Kasumi-1 (cell line): ENCODE measurements at places on chromosomes 3 and 15.

DNA sequence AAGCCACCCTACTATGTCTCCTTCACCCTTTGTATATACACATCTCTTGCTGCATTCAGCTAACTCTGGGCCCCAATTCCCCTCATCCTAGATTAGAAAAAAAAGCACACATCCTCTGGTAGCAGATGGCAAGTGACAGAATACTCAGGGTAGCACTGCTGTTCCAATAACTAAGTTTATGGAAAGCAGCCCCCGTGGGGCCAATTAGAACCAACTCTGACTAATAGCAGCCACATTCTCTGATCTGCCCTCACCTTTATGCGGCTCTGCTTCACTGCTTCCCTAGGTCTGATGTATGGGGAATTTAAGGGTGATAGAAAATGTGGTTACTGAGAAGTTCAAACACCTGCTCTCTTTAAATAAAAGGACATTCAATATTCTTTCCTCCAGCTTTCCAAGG is 74.9 kb upstream of the SETMAR start:
- DNase-seq = no peak

DNA sequence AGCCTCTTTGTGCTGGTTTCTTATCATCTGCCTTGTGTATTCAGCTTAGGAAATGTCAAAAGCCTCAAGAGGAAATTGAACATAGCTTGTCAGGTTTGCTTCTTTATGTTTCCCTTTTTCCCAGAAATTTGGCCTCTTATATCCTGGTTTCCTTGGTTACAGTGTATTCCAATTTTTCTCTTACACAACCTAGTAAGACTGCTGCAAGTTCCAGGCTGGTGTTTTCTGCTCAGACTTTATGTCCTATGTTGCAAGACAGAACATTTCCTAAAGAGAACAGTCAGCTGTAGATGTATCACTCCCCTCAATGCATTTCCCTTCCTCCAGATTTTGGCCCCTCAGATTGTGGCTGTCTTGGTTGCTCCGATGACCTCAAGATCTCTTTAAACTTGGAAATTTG is 102.5 kb downstream of the SH3GL3 start:
- no peak for DNase-seq

DNA sequence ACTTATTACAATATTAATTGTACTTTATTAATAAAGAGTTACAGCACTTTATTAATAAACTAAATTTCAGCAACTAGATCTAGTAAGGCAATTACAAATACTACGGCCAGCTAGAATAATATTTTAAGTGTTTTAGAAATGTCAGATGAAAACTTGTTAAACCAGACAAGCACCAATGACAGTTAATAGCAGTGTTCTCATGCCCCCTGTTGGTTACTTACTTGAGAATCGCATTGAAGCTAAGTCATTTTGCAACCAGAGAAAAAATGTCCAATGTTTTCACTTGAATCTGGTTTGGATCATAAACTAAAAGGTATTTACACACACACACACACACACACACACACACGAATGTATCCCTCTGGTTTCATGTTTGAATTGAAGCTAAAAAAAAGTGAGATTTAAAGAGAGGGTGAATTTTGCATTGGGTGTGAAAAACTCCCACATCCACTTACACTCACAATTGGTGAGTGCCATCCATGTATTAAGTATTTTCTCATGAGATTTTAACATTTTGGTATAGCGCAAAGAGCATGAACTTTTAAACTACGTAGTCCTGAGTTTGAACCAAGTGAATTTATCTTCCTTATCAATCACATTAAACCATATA is 347.7 kb downstream of the ZBBX start:
- DNase-seq = peak; percentile 77

DNA sequence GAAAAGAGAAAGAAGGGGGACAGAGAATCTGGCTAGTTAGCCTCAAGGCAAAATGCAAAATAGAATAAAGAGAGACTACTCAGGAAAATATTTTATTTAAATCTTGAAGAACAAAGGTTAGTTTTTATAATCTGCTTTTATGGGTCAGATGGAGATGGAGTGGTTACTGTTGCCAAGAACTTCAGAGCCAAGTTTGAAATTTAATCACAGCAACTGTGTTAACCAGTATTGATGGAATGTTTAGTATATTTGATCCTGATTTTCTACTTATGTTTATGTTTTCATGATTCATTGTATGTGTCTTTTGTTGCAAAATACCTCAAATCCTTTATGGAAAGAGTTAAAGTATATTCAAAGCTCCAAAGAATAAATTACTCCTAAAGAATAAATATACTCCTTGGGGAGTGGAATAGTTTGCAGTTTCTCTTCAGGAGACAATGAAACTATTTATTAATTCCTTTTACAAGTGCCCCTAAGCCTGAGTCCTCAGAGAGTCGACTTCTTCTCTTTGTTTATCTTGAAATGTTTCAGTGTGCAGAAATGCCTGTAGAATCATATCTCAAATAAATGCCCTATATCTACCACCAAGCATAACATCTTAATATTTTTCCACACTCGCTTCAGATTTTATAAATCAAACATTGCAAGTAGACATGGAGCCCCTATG is 60.9 kb upstream of the THSD4 start:
- DNase-seq = no peak

- no peak for DNase-seq
These were observed 81.8 kb downstream of the SCAPER start for GRCh38 chr15:76823303-76823702.

- DNase-seq = no peak
These were observed 62.4 kb upstream of the POLG start for GRCh38 chr15:89396723-89397652.

GRCh38 chr3:184632551-184633236 is 71.1 kb downstream of the EPHB3 start:
- DNase-seq = no peak

GRCh38 chr15:96261575-96262034 is 68.9 kb upstream of the NR2F2 start:
- no peak for DNase-seq

DNA sequence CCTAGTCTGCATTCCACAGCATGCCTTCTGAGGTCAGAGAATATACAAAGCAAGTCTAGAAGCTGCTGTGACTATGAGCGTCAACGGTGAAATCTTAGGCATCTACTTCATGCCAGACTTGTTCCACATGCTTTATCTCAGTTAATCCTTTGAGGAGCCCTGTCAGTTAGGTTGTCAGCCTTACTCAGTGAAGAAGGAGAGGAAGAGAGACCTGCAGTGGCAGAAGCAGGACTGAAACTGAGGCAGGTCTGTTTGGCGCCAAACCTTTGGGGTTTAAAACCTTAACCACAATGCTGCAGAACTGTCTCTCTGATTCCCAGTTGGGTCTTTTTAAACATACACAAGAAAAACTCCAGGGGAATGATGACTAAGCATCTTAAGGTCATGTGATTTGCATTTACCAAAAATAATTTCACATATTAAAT is 139.0 kb upstream of the LIPC start:
- DNase-seq = no peak

- no peak for DNase-seq
These were observed 75.2 kb downstream of the FMN1 start for GRCh38 chr15:33119273-33119672.

DNA sequence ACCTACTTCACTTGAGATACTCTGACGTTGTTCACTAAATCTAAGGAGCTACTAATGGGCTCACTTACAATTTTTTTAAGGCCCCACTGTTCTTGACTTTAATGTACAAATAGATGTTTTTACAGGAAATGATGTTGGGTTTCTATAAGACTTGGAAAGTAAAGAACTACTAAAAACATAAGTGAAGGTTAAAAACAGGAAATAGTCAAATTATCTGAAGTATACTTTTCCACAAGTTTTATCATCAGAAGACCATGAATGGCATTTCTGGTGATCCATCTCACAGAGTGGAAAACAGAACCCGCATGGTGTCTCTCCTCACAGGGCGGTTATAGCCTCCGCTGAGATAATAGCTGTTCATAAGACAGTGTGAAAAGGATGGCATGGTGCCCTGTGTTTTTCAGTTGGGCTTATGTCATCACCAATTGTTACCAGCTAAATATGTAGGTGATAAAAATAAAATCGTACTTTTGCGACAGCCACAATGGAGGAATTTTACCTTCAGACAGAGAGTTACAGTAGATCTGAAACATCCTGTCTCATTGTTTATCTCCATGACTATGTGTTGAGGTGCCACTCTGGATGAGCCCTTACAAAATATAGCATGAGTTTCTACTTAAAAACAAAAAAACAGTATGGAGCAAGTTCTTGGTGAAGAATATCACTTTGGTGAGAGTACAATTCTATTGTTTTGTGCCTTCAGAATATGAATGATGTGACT is 462.4 kb downstream of the RAP2B start:
- DNase-seq = no peak

DNA sequence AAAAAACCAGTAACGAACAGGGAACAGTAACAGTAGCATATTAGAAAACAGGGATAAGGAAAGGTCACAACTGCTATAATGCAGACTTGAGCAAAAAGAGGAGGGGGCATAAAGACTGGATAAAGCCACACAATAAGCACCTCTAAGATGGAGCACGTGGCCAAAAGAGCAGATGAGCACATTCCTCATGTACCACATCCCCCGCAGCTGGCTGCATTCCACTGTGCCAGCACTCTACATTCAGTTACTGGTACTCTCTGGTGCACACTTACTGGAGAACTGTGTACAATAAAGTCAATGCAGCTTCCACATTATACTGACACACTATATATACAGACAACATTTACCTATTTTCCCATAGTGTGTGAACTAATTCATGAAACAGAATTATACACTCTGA is 64.7 kb downstream of the UBE3A start:
- no peak for DNase-seq

DNA sequence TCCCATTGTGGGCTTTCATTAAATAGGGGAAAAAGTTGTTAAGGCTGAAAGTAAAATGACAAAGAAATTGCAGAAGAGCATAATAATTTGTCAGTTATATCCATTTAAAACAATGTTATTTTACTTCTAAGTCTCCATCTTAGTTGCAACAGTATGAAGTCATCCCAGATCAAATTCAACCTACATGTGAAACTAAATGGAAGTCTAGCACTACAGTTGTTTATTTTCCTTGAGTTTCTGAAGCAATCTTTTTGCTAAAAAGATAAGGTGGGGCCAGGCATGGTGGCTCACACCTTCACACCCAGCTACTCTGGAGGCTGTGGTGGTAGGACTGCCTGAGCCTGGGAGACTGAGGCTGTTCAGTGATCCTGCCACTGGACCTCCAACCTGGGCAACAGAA is 80.2 kb downstream of the DPH6 start:
- no peak for DNase-seq

GRCh38 chr15:39099524-39099923 is 481.4 kb upstream of the THBS1 start:
- DNase-seq = no peak

GRCh38 chr3:52367891-52368880 is 52.1 kb downstream of the DNAH1 start:
- DNase-seq = no peak

GRCh38 chr3:56612146-56612545 is 55.2 kb downstream of the CCDC66 start:
- no peak for DNase-seq

DNA sequence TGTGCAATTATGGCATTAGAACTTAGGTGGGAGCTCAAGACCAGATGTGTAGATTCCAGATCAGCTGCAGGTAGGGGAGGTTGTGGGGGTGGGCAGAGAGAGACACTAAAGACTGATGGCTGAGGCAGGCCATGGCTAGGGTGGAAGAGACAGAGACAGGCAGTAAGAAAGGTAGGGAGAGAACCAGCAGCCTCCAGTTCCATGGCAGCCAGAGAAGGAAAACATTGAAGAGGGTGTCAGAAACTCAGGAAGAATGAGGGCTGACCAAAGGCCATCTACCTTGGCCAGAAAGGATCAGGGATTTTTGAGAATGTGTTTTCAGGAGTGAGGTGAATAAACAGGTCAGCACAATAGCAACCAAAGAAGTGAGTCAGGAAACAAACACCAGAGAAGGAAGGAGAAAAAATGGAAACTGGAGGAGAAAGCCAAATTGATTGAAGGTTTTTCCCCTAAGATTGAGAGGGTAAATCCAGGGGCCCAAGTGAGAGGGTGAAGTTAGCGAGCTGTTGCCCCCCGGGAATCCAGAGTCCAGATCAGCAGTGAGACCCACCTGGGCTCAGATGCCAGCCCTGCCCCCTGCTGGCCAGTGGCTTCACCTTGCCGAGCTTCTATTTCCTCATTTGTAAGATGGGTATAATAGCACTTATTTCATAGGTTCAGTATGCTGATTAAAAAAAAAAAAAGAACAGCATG is 41.0 kb downstream of the ABHD2 start:
- DNase-seq = no peak

DNA sequence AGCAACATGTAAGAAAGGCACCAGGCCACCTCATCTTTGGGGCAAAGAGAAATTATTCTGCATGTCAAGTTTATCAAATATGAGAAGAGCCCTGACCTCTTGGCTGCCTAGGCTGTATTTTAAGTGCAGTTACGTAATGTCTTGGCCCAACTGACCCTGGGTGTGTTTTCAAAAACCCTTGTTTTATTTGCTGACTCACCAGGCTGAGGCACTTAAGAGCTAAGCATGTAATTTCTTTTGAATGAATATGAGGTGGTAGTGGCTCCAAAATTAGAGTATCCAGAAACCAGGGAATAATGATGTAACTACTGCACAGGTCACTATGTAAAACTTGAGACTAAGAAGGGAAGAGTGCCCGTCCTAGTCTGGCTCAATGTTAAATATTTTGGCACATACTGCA is 24.3 kb downstream of the PGPEP1L start:
- DNase-seq = no peak

DNA sequence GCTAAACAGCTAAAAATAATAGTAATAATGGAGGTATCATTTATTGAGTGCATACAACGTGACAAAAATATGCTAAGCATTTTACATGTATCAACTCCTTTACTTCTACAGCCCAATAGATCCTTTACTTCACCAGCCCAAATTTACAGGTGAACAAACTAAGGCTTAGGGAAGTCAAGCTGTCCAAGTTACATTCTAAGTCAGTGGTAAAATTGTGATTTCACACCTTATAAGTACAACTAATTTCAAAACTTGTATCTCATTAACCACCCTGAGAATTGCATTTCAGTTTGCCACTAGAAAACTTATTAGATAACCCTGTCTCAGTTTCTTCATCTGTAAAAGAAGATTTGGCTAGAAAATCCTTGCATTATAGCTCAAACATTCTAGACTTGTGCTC is 10.7 kb downstream of the SLC33A1 start:
- DNase-seq = no peak

- DNase-seq = no peak
These were observed 3.7 kb downstream of the CIB1 start for GRCh38 chr15:90230071-90230494.

DNA sequence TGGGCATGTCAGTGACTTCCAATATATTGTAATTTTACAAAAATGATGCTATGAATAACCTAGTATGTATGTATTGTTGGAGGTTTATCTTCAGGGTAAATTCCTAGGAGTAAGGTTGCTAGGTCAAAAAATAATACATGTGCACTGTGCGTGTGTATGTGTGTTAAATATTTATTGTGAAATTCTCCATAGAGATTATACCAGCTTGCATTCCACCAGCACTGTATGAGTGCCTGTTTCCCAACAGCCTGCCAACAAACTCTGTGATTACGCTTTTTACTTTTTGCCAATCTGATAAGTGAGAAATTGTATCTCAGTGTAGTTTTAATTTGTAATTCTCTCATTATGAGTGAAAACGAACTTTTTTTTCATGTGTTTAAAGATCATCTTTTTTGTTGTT is 12.6 kb upstream of the IGF2BP2 start:
- DNase-seq = no peak
